ENCODE measurements at places on chromosomes 1 and 21. TPM values are rescaled to one million over a fixed set of nuclear protein-coding genes. Genes with fewer than 3 reads are reported as not detected.

GRCh38 chr1:200363264-200363933 lies 46.4 kb downstream of the ZNF281 start:
- no peak for DNase-seq

- no peak for DNase-seq
Observed at GRCh38 chr1:201085902-201086735, 26.1 kb downstream of the CACNA1S start.

Gene KCNN3
- 11.4 TPM for total RNA-seq

- no peak for DNase-seq
Observed at GRCh38 chr1:3261007-3261968, 192.3 kb downstream of the PRDM16 start.

GRCh38 chr21:46253610-46254124 lies 25.1 kb upstream of the LSS start:
- no peak for DNase-seq

DNA sequence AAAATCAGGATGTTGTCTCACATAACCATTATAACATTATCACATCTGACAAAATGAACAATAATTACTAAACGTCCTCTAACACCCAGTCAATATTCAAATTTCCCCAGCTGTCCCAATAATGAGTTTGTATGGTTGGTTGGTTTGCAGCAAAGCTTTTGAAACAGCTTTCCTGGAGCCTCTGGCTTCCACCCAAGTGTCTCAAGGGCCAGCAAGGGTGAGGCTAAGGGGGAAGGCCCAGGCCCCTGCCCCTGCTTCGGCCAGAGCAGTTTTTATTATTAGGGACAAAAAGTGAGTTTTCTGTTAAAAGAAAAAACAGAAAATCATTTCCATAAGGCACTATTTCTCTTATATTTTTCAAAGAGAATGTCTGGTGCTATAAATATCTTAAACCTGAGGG lies 19.1 kb upstream of the AVPR1B start:
- DNase-seq: no peak

Gene ADGRL4
- total RNA-seq: 18.7 TPM

DNA sequence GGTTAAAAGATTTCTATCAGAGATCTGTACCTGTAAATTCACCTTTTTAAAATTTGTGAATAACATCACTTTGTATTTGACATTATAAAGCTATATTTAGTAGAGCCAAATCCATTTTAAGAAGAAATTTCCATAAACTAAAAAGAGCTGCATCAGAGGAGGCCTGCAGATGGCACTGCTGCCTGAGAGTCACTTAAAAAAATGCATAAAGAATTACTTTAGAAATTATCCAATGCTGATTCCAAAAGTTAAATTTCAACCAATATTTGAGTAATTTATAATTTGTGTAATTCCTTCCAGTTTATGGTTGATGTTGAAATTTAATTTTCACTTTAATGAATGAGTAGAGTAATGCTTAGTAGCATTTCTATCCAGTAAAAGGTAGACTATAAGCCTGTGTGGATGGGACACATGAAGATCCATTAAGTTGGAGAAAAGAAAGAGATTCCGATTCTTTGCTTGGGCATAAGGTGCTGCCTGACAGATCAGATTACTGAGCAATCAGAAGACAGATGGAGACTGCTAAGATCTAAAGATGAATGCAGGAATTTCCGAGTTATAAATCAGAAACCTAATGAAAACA lies 20.7 kb upstream of the RPE65 start:
- DNase-seq: no peak

Gene LRRC38
- total RNA-seq: not detected

- no peak for DNase-seq
Observed at GRCh38 chr1:115227346-115228082, 110.5 kb downstream of the NGF start.

- DNase-seq: no peak
Observed at GRCh38 chr1:20551945-20552727, at the start of gene FAM43B. TSS of gene FAM43B (plus strand) at chr1:20552573. CDS start at chr1:20552974, 401 bp downstream.

DNA sequence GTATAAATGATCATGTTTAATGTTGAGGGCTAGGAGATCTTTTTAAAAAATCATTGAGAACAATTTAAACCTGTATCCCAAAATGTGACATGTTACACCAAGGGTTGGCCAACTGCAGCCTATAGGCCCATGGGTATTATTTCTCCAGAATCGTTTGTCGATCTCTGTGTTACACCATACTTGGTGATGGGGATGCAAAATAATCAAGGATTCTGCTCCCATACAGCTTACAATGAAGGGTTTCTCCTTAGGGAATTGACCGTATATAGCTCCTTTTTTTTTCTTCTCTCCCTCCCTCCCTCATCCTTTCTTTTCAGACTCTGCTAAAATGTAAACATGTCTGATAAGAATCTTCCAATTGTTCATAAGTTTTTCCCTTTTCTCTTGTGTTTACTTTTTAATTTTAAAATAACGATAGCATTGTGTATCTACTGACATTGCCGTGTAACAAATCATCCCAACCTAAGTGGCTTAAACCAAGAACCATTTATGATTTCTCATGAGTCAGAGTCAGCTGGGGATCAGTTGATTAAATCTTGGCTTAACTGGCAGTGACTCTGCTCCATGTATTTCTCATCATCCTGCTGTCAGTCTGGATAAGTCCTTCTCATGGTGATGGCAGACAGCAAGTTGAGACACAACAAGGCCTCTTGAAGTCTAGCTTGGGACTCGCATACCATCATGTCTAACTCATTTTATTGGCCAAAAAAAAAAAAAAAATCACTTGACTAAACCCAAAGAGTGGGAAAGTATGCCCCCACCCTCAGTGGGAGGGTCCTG lies 48.0 kb downstream of the MARK1 start:
- no peak for DNase-seq

Gene C1QC
- total RNA-seq: 311 TPM

GRCh38 chr1:172946814-172947507 lies 103.8 kb downstream of the TNFSF18 start:
- DNase-seq: no peak

GRCh38 chr1:92482665-92483609 lies 3.8 kb downstream of the GFI1 start:
- DNase-seq: no peak

Gene RAB29
- 59.2 TPM for total RNA-seq

- peak; percentile 64 for DNase-seq
Observed at GRCh38 chr21:41993744-41994143, 16.4 kb downstream of the ZBTB21 start.

DNA sequence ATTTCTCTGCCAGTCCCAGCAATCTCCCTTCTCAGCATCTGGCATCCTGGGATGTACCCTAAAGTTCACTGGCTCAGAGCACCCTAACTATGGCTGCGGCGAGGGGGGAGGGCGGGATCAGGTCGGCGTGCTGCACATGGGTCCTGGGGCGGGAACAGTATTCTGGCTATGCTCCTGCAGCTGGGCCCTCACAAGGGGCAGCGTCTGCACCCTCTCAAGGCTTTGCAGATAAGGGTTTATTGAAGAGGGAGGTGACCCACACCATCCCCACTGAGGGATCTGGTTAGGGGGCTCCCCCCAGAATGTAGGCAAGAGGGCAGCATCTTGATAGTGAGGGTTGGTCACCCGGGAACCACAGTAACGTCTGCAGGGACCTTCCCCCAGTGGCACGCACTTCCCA lies 44.9 kb upstream of the PCBP3 start:
- DNase-seq: no peak

- DNase-seq: no peak
Observed at GRCh38 chr1:244730934-244731434, 78.1 kb downstream of the DESI2 start.

DNA sequence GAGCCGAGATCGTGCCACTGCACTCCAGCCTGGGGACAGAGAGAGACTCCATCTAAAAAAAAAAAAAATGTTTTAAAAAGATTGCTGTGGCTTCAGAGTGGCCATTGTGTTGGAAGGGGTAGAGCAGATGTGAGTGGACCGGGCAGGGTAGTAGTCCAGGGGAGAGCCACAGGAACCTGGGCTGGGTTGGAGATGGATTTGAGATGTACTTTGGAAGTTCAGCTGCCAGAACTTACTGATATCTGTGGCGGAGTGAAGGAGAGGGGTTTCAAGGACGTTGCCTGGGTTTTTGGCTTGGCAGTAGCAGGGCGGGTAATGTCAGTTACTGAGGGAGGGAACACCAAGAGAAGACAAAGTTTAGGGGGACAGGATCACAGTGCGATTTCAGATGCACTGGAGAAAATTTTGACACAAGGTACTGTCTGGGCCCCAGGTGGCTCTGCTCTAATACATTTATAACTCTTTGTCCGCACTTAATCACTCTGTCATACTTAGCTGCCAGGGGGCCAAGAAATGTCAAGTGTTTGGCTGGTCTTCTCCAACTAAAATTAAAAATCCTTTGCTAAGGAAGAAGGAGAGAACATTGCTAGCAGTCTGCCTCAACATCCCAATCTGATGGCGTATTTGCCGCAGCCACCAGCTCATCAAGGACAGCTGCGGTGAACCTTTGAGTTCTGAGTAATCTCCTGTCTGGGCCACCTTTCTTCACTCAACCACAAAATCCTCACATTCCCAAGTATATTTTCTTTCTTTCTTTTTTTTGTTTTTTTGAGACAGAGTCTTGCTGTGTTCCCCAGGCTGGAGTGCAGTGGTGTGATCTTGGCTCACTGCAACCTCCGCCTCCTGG lies 9.6 kb downstream of the EPHX1 start:
- DNase-seq: no peak

- no peak for DNase-seq
Observed at GRCh38 chr1:234108921-234109320, 204.4 kb downstream of the SLC35F3 start.

- no peak for DNase-seq
Observed at GRCh38 chr21:15495965-15496364, 233.8 kb upstream of the USP25 start.

DNA sequence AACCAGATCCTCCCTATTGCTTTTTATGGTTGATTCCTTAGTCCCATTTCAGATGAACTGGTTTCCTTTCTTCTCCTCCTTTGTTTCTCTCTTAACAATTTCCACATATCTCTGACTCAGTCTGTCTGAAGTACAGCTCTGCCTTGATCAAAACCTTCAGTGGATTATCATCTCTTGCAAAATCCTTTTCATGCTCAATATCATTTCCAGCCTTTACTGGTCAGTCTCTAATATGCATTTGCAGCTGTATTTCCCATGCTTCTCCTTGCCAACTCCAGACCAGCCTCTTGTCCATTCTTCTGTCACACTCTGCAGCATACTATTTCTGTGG lies 72.2 kb downstream of the SNX7 start:
- no peak for DNase-seq

GRCh38 chr1:91856996-91857395 lies 29.0 kb downstream of the TGFBR3 start:
- no peak for DNase-seq

Gene ZNF695
- total RNA-seq: not detected

Gene TNFRSF8
- 2.0 TPM for total RNA-seq

- no peak for DNase-seq
Observed at GRCh38 chr1:5053744-5054143, 399.3 kb downstream of the AJAP1 start.

Gene LRRC7
- 0.52 TPM for total RNA-seq

- DNase-seq: no peak
Observed at GRCh38 chr1:64750875-64751274, 6.0 kb downstream of the RAVER2 start.

GRCh38 chr21:33402001-33402979 lies 923 bp upstream of the IFNGR2 start:
- DNase-seq: peak; percentile 93

- DNase-seq: no peak
Observed at GRCh38 chr1:97640677-97641076, 280.2 kb downstream of the DPYD start.

GRCh38 chr1:203272633-203273205 lies 32.6 kb upstream of the BTG2 start:
- DNase-seq: peak; percentile 57

Gene CFAP298
- 41.2 TPM for total RNA-seq

- DNase-seq: no peak
Observed at GRCh38 chr1:47926461-47926999, 70.7 kb downstream of the TRABD2B start.

Gene MX2
- total RNA-seq: 19.7 TPM

Gene LIPI
- total RNA-seq: not detected

Gene KRTAP19-7
- total RNA-seq: not detected

DNA sequence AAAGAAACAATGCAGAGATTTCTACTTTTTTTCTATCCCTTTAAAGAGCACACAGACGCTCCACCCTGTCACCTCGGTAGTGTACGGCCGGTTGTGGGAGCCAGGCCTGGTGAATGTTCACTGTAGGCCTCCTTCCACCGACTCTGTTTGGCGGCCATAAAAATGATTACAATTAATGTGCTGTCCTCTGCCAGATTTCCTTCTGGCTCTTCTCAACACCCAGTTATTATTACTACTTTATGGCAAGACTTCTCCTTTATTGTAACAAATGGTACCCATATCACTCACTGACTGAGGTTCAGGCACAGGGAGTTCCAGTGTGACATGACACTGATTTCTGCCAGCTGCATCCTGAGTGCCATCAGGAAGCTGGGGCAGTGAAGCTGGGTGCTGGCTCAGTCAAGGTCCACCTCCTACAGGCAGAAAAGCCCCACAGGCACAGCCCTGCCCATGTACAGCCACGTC lies 37.4 kb downstream of the GPR161 start:
- DNase-seq: no peak

DNA sequence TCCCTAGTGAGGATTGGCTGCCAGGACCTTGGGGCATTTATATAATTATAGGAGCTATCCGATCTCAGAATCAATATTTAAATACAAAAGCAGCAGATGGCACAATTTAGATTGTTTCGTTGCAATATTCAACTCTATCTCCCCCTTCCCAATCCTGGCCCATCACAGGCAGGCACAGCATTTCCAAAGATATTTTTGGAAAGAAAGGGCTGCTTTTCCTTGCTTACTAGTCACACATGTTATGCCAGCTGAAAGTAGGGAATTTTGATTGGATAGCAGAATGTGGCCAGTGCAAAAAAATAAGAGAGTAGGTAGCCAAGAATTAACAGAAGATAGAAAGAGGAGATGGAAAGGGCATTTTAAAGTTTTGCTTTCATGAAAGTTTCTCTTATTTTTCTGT lies 37.9 kb downstream of the IL12RB2 start:
- no peak for DNase-seq

- no peak for DNase-seq
Observed at GRCh38 chr1:31238986-31239613, 587 bp downstream of the NKAIN1 start.

Gene CELA3A
- not detected for total RNA-seq

GRCh38 chr21:32472890-32473765 lies 60.6 kb downstream of the EVA1C start:
- DNase-seq: no peak

Data from esophagus muscularis mucosa (tissue), 4 donors.